ENCODE measurements at places on chromosomes 7 and 10.

GRCh38 chr10:79128241-79128922 lies 59.6 kb downstream of the ZMIZ1 start:
- no peak for DNase-seq

GRCh38 chr7:151512353-151512752 lies 7.3 kb downstream of the RHEB start:
- DNase-seq, result no peak

- DNase-seq, result no peak
These were observed 14.9 kb downstream of the SLC25A28 start for GRCh38 chr10:99605351-99605750.

DNA sequence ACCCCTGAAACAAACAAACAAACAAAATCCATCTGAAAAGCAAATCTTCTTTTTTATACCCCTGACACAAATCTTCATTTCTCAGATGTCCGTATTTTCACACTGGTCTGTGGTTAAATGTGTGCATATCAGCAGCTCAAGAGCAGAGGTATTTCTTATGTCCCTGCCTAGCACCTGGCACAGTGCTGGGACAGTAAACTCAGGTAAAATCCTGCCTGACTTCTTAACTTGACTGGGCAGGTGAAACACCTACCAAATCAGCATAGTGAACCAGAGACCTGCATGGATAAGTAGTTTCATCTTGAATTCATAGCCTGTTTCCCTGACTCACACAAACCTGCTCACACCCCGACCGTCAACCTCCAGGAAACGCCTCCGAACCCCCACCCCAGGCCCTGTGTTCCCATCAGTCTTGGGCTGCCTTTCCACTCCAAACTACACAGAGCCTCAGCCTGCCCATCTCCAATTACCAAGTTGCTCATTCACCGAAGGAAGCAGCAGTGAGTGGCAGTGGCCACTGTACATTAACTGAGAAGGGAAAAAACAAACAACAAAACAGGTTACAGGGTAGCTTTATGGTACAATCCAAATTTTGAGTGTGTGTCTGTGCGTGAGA lies 109.9 kb downstream of the HECTD2 start:
- no peak for DNase-seq

GRCh38 chr7:12570168-12570533 lies 369 bp upstream of the SCIN start:
- no peak for DNase-seq
